Prostate gland (tissue), 2 donors: ENCODE measurements at places on chromosomes 5 and 9. TPM values are rescaled to one million over a fixed set of nuclear protein-coding genes. Genes with fewer than 3 reads are reported as not detected.

DNA sequence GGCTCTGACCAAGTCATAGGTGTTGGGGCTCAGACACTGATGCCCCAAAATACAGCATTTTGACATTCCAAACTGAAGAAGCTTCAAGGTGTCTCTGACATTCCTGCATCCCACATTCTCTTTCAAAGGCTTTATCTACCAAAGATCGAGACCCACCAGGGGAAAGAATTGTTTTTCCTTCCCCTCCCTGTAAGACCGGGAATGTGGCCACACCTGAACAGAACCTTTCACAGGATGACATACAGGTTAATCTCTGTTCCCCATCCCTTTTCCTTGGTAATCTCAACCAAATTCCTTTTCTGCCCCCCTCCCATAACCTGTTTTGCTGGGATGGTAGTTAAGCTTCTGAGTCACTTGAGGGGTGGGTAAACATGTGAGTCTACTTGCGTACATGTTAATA lies 72.3 kb downstream of the IQGAP2 start:
- H3K27me3 ChIP-seq = no peaks in the 10 kb centered on the region
- no peak for DNase-seq
- H3K36me3 ChIP-seq = no peaks in the 10 kb centered on the region
- peaks cover 4% of the 10 kb centered on the region for H3K4me1 ChIP-seq

GRCh38 chr9:1231998-1232919 lies 182.1 kb downstream of the DMRT2 start:
- DNase-seq = peak; percentile 83
- H3K27me3 ChIP-seq = no peaks in the 10 kb centered on the region
- H3K4me3 ChIP-seq = no peak overlapping the region
- no peak overlapping the region for H3K27ac ChIP-seq
- H3K4me1 ChIP-seq = no peaks in the 10 kb centered on the region

DNA sequence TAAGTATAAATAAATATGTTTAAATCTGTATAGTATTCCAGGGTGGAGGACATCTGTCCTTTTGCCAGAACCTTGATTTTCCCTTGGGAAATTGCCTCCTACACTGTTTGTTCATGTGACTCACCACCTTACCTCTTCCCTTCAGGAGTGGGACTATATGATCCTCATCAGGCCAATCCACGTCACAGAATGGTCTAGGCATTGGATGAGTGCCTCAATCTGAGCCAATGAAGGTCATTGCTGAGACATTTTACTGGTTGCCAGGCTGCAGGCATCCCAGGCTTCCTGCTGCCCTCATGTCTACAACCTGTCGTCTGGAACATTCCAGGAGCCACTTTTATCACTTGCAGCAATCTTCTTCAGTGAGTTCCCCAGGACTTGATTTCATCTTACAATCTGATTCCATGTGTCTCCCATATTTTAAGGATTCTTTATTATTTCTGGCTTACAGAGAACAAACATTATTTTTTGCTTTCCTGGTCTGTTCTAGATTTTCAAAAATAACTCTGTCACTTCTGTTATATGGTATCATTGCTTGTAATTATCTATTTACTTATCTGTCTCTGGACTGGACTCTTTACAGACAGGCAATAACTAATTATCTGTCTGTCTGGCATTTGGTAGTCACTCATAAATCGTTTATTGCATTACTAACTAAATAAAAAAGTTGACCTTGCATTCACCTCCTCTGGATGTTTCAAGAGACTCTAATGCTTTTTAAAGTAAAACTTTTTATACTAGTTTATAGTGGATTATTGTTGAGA lies 107.3 kb upstream of the APC start:
- no peaks in the 10 kb centered on the region for H3K4me1 ChIP-seq
- H3K27me3 ChIP-seq = no peaks in the 10 kb centered on the region
- no peak for DNase-seq
- H3K4me3 ChIP-seq = no peak overlapping the region
- peak overlapping the region; percentile 18 for H3K27ac ChIP-seq
- no peaks in the 10 kb centered on the region for H3K36me3 ChIP-seq

DNA sequence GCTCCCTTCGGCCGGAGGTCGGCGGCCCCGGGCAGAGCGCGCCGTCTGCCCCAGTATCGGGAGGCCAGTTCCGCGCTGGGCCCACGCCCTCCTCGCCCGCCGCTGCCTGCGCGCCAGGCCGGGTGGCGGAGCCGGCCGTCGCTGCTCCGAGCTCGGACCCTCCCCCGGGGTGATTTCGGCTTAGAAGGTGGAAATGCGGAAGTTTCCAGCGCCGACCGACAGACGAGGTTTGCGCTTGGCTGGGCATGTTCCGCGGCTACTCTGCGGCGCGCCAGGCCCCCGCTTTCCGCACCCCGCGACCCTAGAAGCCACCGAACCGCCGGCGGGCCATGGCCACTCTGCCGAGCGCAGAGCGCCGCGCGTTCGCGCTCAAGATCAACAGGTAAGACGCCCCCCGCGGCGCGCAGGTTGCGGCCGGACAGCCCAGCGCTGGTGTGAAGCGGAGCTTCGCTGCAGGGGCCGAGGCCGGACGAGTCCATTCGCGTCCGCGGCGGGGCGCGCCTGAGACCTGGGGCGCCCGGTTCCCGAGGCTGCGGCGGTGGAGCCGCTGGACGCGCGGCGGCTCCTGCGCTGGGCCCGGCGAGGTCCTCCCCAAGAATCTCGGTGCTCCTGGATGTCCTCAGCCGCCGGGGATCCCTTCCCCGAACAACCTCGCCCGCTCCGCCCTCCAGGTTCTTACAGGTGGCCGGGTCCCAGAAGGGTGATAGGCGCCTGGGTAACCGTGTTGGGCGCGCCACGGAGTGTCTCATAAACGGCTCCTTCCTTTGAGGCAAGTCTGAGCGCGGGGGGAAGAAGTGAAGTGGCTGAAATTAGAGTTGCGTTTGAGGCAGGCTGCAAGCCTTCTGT lies at the start of gene DOCK8:
Gene DOCK8, plus strand, starts transcription at position 218 of the 846 bp plus-strand sequence. Its CDS starts 112 bp downstream, at position 330.
- H3K36me3 ChIP-seq = no peaks in the 10 kb centered on the region
- H3K27ac ChIP-seq = peak within 1 kb of the TSS; percentile 86
- H3K4me1 ChIP-seq = no peaks in the 10 kb centered on the region

DNA sequence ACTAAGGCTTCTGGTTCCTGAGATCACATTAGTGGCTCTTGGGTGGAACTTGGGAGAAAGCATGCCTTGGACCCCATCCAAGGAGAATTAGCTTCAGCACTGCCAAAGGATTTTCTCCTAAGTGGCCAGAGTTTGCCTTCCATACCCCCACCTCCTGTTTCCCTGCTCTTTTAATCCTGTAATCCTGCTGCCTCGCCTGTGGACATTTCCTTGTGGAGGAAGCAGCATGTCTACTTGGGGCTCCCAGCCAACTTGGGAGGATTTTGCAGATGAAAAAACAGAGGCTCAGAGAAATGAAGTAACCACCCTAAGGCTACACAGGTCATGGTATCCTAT lies 1.6 kb downstream of the ARSI start:
- H3K4me3 ChIP-seq = no peak overlapping the region
- H3K27me3 ChIP-seq = no peaks in the 10 kb centered on the region
- H3K36me3 ChIP-seq = no peaks in the 10 kb centered on the region
- H3K4me1 ChIP-seq = peaks cover 6% of the 10 kb centered on the region
- DNase-seq = no peak

DNA sequence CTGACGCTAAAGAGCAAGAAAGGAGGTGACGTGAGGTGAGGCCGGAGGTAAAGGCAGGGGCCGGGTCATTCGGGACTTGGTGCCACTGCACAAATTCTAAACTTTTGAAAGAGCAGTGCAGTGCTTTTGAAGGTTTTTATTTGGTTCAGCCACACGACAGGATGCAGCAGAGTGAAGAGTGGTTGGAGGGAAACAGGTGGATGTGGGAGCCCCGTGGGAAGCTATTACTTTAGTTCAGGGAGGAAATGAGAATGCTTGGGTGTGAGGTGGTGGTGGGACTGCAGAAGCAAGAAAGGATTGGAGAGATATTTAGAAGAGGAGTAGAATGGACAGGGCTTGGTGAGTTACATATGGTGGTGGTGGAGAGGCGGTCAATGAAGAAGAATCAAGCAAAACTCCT lies 64.7 kb upstream of the ITGA2 start:
- no peak overlapping the region for H3K27ac ChIP-seq
- DNase-seq = no peak
- no peaks in the 10 kb centered on the region for H3K36me3 ChIP-seq
- H3K4me1 ChIP-seq = no peaks in the 10 kb centered on the region

GRCh38 chr5:149680810-149681221 lies 49.3 kb upstream of the PPARGC1B start:
- H3K27ac ChIP-seq = no peak overlapping the region
- H3K36me3 ChIP-seq = no peaks in the 10 kb centered on the region
- H3K4me1 ChIP-seq = no peaks in the 10 kb centered on the region
- no peak for DNase-seq
- no peaks in the 10 kb centered on the region for H3K27me3 ChIP-seq

DNA sequence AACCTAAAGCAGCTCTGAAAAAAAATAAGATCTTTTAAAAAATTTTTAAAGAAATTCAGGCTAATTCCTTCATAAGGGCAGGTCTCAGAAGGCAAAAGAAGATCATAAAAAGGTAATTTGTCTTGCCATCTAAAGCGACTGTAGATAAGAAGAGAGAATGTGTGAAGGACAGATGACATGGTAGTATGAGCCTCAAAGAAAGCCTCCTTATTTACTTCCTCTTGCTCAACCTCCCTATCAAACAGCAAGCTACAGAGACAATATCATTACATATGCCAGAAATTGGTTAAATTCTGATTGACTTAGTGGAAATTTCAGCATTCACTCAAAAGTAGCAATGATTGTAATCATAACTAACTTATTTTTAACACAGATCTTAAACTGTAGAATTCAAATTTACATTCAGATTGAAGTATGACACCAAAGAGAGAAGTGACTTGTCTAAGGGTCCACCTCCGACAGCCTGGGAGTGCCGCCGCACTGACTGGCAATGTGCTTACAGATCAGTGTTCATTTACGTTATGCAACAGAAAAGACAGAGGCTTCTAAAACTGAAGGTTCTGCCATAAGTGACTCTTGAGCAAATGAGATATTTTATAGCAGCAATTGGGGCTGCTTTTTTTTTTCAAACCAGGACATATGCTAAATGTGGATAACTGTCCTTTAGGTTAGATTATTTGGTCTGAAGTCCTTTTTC lies 132.0 kb downstream of the CEMIP2 start:
- H3K36me3 ChIP-seq = no peaks in the 10 kb centered on the region
- DNase-seq = no peak
- H3K27me3 ChIP-seq = no peaks in the 10 kb centered on the region

- H3K36me3 ChIP-seq = no peaks in the 10 kb centered on the region
- H3K27ac ChIP-seq = no peak overlapping the region
- H3K4me3 ChIP-seq = no peak overlapping the region
Observed at GRCh38 chr9:135247227-135247930, 159.9 kb downstream of the OLFM1 start.

DNA sequence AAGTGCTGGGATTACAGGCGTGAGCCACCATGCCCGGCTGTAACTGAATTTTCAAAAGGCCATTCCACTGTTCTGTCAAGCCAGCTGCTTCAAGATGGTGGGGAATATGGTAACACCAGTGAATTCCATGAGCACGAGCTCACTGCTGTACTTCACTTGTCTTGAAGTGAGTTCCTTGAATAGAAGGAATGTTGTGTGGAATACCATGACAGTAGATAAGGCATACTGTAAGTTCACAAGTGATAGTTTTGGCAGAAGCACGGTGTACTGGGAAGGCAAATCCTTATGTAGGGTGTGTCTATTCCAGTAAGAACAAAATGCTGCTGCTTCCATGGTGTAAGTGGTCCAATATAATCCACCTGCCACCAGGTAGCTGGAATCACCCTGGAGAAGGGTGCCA lies 6.6 kb upstream of the PRXL2C start:
- H3K27ac ChIP-seq = no peak overlapping the region
- H3K4me1 ChIP-seq = no peaks in the 10 kb centered on the region
- no peaks in the 10 kb centered on the region for H3K27me3 ChIP-seq
- no peak overlapping the region for H3K4me3 ChIP-seq
- H3K36me3 ChIP-seq = no peaks in the 10 kb centered on the region

- no peak for DNase-seq
- no peak overlapping the region for H3K27ac ChIP-seq
- H3K4me3 ChIP-seq = no peak overlapping the region
- H3K27me3 ChIP-seq = peaks cover 4% of the 10 kb centered on the region
- H3K4me1 ChIP-seq = no peaks in the 10 kb centered on the region
Observed at GRCh38 chr5:174329738-174330137, 284.2 kb downstream of the NSG2 start.

The GPR151 gene
- not detected for total RNA-seq

The CARD9 gene
- 1.5 TPM for total RNA-seq

The TPRN gene
- 30.4 TPM for total RNA-seq

The SNAPC4 gene
- 8.6 TPM for total RNA-seq

The CHSY3 gene
- 0.09 TPM for total RNA-seq

The SURF1 gene
- total RNA-seq = 73.8 TPM

The SLIT3 gene
- 8.3 TPM for total RNA-seq
